ENCODE measurements at places on chromosomes 7 and 10.
A peak's percentile ranks its signal among the peaks of the same experiment; 100 is the strongest.

DNA sequence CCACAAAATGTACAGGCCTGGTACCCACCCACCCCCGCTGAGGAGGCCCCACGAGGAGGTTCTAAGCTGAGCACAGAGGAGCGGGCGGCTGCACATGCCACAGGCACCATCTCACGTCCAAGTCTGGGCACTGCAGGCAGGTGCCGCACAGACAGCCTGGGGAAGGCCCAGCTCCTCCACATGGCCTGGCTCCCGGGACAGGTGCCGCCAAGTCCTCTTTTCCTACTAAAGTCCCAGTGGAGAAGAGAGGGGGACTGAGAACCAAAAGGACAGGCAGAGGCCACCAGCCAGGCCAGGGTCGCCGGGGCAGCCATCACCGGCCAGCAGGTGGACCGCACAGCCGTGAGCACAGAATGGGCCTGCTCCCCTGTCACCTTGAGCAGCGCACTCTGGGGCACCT, 91.1 kb downstream of the MAD1L1 start:
- no peak for DNase-seq

GRCh38 chr7:54888734-54889082, 129.7 kb upstream of the SEC61G start:
- no peak for DNase-seq

DNA sequence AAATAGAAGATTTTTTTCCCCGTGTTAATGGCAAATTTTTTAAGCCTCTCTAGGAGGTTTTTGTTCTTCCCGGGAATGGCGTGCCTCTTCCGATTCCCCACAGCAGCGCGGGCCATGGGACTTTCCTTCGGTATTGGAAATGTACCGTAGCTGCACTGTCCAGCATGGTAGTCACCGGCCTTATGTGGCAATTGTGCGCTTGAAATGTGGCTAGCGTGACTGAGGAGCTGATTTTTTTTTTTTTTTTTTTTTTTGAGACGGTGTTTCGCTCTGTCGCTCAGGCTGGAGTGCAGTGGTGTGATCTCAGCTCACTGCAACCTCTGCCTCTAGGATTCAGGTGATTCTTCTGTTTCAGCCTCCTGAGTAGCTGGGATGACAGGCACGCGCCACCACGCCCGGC, 938 bp upstream of the TCTN3 start:
- no peak for DNase-seq

- peak; percentile 8 for DNase-seq
These were observed 68.9 kb downstream of the MYOF start for GRCh38 chr10:93413252-93413689.

GRCh38 chr7:34445653-34446052, 212.4 kb upstream of the NPSR1 start:
- DNase-seq, result no peak

DNA sequence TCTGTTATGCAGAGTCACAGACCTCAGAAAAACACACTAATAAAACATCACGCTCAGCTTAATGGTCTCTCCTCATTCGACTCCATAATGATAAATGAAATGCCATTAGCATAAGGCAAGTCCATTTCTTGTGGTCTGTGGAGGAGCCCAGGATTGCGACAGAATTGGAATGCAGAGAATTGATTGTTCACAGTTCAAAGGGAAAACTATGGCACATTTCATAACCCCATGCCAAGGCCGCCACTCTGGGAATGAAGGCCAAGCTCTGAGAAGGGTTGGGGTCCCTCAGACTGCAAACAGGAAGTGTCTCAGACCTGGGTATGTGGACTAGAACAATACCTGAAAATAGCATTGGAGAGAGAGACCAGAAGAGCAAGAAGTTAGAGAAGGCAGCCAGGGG, 398.9 kb downstream of the ADRA2A start:
- no peak for DNase-seq

DNA sequence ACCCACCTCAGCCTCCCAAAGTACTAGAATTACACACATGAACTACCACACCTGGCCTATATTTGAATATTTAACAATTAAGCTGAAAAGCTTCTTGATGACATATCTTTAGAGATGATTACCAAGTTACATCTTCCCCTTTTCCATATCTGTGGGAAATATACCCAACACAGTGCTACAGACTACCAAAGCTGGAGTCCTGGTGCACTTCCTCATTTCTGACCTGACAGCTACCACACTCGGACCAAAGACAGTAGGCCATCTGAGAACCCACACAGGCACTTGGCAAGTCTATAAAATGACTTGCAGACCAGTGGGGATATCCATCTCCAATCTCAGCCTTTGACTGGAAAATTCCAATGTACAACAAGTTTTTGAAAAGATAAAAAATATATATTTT, 270.4 kb upstream of the KLF14 start:
- no peak for DNase-seq

- DNase-seq, result no peak
These were observed 666.4 kb upstream of the MKI67 start for GRCh38 chr10:128792426-128793140.

GRCh38 chr7:71186535-71187057, 54.7 kb downstream of the GALNT17 start:
- no peak for DNase-seq

DNA sequence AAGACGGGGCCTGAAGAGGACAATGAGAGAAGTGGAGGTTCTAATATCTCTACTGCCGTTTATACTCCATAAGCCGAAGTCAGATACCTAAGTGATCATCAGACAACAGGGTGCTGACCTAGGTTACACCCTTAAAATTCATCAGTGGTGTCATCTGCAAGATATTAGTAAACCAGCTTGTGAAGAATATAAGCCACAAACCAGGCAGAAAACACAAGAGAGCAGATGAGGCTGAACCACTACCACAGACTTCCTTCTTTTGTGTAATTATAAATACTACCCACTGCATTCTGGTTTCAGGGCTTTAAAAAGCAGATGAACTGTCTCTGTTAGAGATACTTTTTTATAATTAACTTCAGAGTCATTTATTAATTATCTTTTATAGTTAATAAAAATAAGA, 69.0 kb upstream of the LRRC17 start:
- no peak for DNase-seq

DNA sequence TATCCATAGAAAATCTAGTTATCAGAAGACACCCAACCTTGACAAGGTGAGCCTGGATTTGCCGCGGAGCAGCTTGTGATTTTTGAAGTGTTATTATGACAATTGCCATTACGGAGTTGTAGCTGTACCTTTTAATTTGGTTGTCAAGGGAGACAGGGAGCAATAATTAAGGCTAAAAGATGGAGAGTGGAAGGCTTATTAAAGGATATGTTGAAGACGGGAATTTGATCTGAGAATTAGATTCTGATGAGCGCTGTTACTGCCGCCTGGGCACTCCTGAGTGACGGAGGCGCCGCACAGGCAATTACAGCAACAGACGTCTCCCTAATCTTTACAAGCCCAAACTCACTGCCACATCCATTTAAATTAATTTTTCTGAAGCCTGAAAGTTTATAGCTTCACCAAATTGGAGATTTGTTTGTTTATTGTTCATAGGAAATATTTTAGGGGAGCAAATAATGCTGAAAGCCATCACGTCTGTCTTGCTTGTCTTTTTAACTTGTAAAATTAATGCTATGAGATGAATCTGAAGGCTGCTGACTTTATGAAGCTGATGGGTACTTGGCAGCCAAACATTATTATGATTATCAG, 475.0 kb upstream of the ADARB2 start:
- DNase-seq, result no peak

- no peak for DNase-seq
These were observed 153.1 kb downstream of the TRIL start for GRCh38 chr7:28804990-28805389.

- DNase-seq, result no peak
These were observed 81.2 kb downstream of the C1GALT1 start for GRCh38 chr7:7263297-7264230.

GRCh38 chr7:92695308-92696261, 105.4 kb upstream of the FAM133B start:
- no peak for DNase-seq

DNA sequence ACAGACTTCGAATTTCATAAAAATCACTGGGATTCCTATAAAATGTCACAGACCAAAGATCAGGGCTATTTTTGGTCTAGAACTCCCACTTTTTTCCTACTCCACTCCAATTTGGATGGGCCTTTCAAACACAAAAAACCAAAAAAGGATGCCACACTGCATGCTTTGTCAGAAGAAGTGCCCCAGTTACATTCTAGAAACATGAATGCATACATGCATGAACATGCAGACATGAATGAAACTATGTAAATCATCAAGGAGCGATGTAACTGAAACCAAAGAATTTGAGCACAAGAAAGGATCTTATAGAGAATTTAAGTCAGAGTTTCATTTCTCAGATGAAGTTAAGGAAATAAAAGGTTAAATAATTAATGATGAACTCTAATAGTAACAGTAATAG, 31.8 kb upstream of the FAM133B start:
- DNase-seq, result no peak

- DNase-seq, result no peak
These were observed 155.7 kb downstream of the LCOR start for GRCh38 chr10:96987842-96988175.

All from activated CD4-positive, alpha-beta T cell treated with anti-CD3 and anti-CD28 coated beads, Interleukin-2, amount 50 U/mL, for 24 hours (primary cell).